ENCODE measurements at places on chromosomes 1 and 21. TPM values are rescaled to one million over a fixed set of nuclear protein-coding genes. Genes with fewer than 3 reads are reported as not detected.

Gene CR1L
- not detected for total RNA-seq

Gene GPATCH3
- 9.2 TPM for total RNA-seq

Gene LMX1A
- 0.98 TPM for total RNA-seq

Gene C8A
- not detected for total RNA-seq

Gene ADAMTS4
- 16.8 TPM for total RNA-seq

Gene HRNR
- not detected for total RNA-seq

Gene GBP7
- total RNA-seq, result not detected

Gene FYB2
- total RNA-seq, result not detected

Gene TIE1
- 51.1 TPM for total RNA-seq

Gene AADACL4
- total RNA-seq, result not detected

Gene PDC
- total RNA-seq, result not detected

Gene SLAMF6
- total RNA-seq, result 0.42 TPM

Gene SPATA46
- not detected for total RNA-seq

Gene C8B
- not detected for total RNA-seq

Gene C1orf226
- total RNA-seq, result 3.3 TPM

Gene C1orf115
- total RNA-seq, result 10.8 TPM

Gene CIART
- 26.0 TPM for total RNA-seq

Gene WDR47
- 16.1 TPM for total RNA-seq

Gene ARHGEF16
- total RNA-seq, result 0.66 TPM

Gene PADI3
- total RNA-seq, result not detected

Gene AKR7A3
- 1.6 TPM for total RNA-seq

Gene LCE1A
- total RNA-seq, result not detected

Gene ZC3H11A
- 78.7 TPM for total RNA-seq

Gene DEGS1
- 121 TPM for total RNA-seq

Gene RNU1-4
- total RNA-seq, result not detected

Gene ZNF669
- total RNA-seq, result 4.8 TPM

Gene MYBPH
- total RNA-seq, result not detected

Gene DIO1
- not detected for total RNA-seq

Gene SPOCD1
- total RNA-seq, result 0.17 TPM

Gene TXLNA
- total RNA-seq, result 70.5 TPM

Gene BMP8A
- total RNA-seq, result 1.8 TPM

Gene SH2D1B
- not detected for total RNA-seq

Gene RNF223
- total RNA-seq, result not detected

Gene NTNG1
- 1.4 TPM for total RNA-seq

Gene ANP32E
- total RNA-seq, result 15.6 TPM

Gene ITLN2
- total RNA-seq, result not detected

Gene KCNK2
- 0.57 TPM for total RNA-seq

Gene IGSF21
- total RNA-seq, result 1.2 TPM

Gene KISS1
- total RNA-seq, result not detected

Gene UQCRHL
- total RNA-seq, result 1.3 TPM

All from esophagus muscularis mucosa (tissue), 4 donors.